ENCODE measurements at places on chromosomes 1 and 21.
A peak's percentile ranks its signal among the peaks of the same experiment; 100 is the strongest.

DNA sequence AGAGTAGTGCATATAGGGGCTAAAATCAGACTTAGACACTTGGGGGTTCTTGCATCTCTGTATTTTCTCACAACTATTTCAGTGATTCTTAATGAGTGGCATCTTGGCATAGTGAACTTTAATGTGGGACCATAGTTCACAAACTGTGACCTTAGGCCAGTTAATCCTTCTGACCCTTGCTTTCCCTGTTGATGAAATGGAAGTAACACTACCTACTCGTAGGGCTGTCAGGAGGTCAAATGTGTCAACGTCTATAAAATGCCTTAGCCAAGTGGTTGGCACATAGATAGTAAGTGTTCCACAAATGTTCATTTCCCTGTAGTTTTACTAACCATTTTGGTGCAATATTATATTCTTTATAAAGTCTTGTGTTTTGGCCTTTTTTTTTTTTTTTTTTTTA, 49.4 kb downstream of the DYRK1A start:
- no peak for DNase-seq

DNA sequence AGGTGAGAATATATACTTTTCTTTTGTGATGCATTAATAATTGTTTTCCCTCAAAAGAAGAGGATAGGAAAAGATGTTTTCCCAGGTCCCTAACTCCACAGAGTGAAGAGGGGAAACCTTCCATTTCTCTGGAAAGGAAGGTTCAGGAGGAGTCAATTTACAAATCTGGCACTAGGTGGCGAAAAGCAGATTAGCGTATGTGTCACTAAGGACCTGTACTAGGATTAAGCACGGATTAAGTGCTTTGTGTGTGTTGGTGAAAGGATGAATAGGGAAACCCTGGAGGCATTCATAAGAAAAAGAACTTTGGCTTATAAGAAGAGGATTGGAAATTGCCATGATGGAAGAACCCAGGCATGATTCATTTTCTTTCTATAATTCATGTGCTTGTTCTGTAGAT, 410.1 kb upstream of the PLXNA2 start:
- DNase-seq = no peak

DNA sequence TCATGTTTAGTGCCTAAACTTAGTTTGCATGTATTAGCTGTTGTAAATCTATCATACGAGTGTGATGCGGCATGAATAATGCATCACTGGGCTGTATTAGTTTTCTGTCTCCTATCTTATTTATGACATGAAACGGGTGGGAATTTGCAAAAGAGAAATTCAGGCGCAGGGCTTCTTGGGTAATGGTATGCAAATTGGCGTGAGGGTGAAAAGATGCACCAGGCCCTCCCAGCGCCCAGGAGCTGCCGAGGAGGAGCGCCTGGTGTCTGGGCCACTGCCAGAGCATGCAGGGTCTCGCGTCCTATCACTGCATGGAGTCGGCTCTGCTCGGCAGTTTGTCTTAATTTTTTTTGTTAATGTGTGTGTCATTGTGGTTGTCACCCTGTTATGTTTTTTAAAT, 82.9 kb upstream of the ACTL8 start:
- no peak for DNase-seq

DNA sequence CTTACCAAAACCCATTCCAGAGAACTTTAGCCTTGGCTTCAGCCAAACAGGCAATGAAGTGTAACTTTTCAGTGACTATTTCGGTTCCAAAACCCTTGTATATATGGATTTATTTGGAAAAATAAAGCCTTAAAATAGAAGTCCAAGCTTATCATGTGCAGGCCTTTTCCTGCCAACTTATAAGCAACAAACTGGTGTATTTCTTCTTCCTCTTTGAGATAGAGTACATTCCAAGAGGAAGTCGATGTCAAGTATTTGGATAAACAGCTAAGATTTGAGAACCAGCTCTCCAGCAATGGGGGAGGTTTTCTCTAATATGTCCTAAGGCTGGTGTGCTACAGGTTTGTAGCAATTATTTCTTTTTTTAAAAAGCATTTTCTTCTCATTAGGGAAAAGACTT, 407.8 kb downstream of the DUSP10 start:
- peak; percentile 10 for DNase-seq

GRCh38 chr1:8031176-8031785, 5.2 kb upstream of the ERRFI1 start:
- DNase-seq = peak; percentile 73

DNA sequence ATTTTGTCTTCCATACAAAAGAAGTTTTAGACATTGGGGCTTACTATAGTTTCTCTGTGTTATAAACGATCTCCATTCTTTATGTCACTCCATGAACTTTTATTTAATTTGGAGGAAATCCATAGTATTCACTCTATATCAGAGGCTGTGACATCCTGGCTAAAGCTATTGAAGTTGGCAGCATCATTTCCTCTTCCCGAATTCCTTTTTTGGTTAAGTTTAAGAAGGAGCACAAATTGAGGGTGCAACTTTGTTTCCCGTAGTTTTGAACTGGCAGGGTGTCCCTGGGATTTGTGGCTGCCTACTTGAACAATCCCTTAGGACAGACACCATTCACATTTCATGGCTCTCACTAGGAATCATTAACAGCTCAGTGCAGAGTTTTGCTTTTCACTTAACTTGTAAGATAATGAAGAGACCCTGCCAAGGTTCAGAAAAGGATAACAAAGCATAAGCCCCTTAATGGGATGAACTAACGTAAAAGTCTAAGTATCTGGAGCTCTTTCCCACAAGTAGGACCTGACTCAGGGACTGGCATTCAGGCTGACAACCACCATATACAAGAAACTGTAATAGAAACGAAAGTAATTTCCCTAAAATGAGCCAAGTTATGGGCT, 13.9 kb downstream of the S1PR1 start:
- DNase-seq = peak; percentile 5

DNA sequence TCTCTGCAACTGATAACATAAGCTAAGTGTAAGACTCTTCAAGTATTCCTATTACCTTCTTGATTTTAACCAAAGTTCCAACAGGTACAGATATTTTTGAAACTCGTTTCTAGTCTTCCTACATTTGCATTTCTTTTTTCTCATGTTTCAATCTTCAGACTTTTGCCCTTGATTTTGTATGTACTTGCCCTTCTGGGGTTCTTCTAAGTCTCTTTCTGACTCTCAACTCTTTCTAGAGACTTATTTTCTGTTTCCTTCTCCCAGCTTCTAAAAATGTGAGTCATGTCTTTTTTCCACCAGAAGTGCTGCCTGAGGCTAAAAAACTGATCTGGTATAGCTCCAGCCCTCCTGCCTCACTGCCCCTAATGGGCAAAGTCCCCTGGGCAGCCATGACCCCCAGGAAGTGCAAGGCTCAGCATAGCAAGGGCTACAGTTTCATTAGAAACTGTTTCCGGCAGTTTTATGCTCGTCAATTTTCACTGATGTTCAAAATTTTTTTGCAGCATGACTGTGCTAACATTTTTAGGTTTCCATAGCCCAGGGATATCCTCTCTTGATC, 265.9 kb downstream of the SEC16B start:
- no peak for DNase-seq

DNA sequence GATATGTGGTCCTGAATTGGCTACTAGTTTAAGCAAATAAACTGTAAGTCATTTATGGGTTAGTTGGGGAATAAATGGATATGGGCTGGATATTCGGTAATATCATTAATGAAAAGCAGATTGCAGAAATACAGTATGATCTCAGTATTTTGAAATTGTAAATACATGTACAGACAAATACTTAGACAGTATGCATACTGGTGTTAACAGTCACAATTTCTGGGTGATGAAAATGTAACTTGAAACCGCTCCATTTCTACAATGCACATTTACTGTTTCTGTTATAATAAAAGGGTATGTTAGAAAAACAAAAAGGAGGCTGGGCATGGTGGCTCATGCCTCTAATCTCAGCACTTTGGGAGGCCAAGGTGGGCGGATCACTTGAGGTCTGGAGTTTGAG, 28.0 kb downstream of the BLZF1 start:
- no peak for DNase-seq

DNA sequence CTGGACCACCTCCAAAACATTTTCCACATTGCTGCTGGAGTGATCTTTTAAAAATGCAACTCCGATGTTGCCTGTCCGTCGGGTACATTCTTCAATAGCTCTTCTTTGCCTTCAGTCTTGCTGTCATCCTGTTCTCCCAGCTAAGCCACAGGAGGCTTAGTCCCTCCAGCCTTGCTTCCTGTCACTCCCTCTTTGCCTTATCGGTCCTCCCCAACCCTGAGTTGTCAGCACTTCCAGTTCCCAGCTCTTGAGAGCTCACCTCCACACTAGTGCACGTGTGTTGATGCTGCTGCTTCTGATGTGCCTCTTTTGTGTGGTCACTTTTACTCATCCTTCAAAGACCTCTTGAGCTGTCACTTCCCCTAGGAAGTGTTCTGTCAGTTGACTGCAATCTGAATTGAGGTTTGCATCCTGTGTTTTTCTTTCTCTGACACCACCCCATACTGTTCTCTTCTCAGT, 15.3 kb downstream of the UCK2 start:
- DNase-seq = peak; percentile 37

DNA sequence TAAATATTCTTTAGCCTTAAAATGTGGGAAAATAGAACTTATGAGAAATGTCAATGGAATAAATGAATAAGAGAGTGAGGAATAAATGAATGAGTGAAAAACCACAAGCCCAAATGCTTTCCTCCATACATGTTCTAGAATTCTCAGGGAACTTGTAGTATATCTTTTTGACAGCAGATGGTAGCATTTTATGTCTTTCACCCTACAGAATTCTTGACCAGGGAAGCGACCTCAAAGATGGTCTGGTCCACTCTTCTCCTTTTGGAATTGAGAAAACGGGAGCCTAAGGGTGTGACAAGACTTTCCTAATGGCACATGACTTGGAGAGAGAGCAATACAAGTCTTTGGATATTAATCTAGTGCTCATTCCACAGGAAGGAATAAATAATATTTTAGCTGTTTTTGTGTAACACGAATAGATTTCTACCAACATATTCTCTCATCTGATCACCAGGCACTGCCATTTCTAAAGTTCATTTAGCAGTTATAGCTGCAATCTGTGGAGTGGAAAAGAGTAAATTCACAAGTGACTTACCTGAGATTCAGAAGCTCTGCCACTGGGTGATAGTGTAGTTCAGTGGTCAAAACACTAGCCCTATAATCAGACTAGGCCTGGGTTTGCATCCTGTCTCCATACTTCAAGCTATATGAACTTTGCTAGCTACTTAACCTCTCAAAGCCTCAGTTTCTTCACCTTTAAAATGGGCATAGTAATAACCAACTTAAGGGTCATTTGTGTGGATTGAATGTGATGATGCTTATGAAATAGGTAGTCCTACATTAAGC, 15.0 kb upstream of the F5 start:
- peak; percentile 20 for DNase-seq

DNA sequence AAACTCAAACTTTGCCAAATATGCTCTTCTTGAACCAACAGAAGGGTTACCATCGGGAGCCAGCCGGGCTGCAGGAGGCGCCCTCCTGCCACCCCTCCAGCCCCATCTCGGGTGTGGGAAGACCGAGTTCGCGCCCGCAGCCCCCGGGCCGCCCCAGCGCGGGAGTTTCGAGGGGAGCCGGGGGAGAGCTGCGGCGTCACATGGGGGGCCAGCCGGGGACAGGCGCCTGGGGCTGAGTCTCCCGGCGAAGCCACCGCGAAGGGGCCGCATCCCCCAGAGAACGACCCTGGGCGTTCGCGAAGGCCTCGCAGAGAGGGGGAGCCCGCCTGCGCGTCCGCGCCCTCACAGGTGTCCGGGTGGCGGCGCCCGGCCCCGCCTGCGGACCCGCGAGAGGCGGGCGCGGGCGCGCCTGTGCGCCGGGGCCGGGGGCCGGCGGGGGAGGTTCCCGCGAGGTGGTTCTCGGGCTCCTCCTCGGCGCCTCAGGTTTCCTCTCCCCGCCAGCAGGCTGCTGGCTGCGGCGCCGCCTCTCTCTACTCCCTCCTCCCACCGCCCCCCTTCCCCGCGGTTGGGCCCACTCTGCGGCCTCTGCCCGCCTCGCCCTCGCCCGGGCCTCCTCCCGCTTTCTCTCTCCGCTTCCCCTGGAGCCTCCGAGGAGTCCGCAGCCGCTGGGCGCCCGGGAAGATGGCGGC, at the start of gene RAVER2:
Gene RAVER2, plus strand, starts transcription at position 584 of the 689 bp plus-strand sequence. Its CDS starts 98 bp downstream, at position 682.
- DNase-seq = peak; percentile 49

- peak; percentile 37 for DNase-seq
Observed at GRCh38 chr1:218346391-218347204, 1.5 kb downstream of the TGFB2 start.

DNA sequence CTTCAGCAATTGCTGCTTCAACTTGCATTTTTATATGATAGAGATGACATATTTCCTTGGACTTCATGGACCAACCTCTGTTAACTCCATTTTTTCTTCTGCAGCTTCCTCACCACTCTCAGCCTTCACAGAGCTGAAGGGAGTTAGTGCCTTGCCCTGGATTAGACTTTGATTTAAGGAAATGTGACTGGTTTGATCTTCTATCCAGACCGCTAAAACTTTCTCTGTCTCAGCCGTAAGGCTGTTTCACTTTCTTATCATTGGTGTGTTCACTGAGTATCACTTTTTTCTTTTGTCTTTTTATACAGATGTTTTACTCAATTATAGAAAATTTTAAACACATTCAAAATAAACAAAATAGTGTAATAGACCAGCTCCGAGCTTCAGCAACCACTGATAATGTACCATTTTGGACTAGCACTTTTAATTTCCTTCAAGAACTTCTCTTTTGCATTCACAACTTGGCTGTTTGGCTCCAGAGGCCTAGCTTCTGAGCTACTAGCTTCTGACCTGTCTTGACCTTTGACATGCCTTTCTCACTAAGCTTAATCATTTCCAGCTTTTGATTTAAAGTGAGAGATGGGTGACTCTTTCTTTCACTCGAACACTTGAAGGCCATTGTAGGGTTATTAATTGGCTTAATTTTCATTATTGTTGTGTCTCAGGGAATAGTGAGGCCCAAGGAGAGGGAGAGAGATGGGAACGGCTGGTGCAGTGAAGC, 9.3 kb downstream of the NEK7 start:
- DNase-seq = no peak

- peak; percentile 45 for DNase-seq
Observed at GRCh38 chr1:167059045-167059808, 30.9 kb downstream of the GPA33 start.

- DNase-seq = peak; percentile 81
Observed at GRCh38 chr1:221394011-221394544, 347.8 kb downstream of the DUSP10 start.

DNA sequence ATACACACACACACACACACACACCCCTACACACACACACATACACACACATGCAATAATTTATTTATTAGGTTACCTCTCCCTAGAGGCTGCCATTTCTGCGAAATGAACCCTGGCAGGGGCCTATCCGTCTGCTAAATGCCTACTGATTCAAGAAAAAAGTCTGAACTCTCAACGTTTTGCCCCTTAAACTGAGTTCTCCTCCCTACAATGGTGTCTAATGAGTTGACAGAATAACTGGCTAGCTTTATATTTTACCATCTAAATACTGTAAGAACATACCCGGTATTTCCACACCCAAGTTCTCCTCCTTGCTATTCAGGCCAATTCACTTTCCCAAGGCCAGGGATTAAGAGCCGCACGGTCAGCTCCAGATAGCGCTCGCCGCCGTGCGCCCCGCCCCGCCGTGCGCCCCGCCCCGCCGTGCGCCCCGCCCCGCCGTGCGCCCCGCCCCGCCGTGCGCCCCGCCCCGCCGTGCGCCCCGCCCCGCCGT, 339 bp upstream of the RNPC3 start:
- DNase-seq = peak; percentile 38
